ENCODE measurements at places on chromosomes 16 and 17.

GRCh38 chr17:68909066-68909465 is 46.1 kb downstream of the ABCA8 start:
- no peak overlapping the region for H3K27ac ChIP-seq
- H3K4me1 ChIP-seq, result no peaks in the 10 kb centered on the region
- H3K36me3 ChIP-seq, result no peaks in the 10 kb centered on the region
- no peak for DNase-seq
- no peak overlapping the region for H3K4me3 ChIP-seq
- peaks cover 1% of the 10 kb centered on the region for H3K27me3 ChIP-seq

- peaks cover 11% of the 10 kb centered on the region for H3K27me3 ChIP-seq
- no peaks in the 10 kb centered on the region for H3K36me3 ChIP-seq
- no peak for DNase-seq
- peaks cover 5% of the 10 kb centered on the region for H3K4me1 ChIP-seq
- H3K4me3 ChIP-seq, result no peak overlapping the region
Measured at GRCh38 chr17:81738801-81739393, 26.8 kb downstream of the SLC25A10 start.

DNA sequence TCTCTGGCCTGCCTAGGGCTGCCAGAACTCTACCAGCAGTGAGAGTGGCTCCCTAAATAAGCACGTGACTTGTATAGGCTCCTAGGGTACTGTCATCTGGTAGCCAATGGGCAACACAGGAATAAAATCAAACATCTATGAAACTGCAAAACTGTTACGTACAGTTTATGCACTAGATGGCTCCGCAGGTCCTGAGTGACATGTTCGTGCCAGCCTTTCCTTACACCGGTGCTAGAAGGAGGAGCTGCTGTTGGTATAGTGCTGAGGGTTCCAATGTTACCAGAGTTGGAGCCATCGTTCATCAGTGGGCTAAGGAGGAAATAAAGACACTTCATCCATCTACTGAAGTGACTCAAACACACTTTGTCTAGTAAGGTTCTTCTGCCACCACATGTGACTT is 63.2 kb upstream of the TRAP1 start:
- H3K27me3 ChIP-seq, result no peaks in the 10 kb centered on the region
- H3K36me3 ChIP-seq, result peaks cover 18% of the 10 kb centered on the region
- H3K4me3 ChIP-seq, result no peak overlapping the region
- H3K4me1 ChIP-seq, result peaks cover 5% of the 10 kb centered on the region

DNA sequence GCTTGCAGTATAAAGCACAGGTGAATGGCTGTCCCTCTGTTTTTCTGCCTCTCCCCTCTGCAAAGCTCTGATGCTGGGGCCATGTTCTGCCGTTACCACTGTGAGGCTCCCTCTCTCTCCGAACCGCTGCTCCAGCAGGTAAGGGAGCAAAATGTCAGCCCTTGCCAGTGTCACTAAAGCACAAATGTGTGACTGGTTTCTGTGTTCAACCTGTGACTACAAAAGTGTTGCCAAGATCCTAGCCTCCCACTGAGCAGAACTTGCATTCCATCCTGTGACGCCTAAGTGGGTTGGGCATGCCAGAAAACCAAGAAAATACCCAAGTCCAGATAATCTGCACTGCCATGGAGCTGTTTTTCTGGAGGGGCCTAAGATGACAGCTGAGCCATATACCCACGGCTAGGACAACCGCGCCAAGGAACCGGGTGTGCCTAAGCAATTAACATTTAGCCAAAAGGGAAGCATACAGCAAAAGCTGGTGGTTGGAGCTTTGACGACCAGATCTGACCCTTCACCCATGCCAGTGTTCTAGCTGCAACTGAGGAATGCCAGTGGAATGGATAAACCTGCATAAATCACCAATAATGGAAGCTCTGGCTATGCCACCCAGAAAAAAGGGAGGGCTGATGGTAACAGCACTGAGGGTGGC is 35.0 kb downstream of the PSME3IP1 start:
- no peak overlapping the region for H3K4me3 ChIP-seq
- no peak for DNase-seq
- no peaks in the 10 kb centered on the region for H3K27me3 ChIP-seq
- peaks cover 25% of the 10 kb centered on the region for H3K36me3 ChIP-seq
- H3K4me1 ChIP-seq, result peaks cover 17% of the 10 kb centered on the region

DNA sequence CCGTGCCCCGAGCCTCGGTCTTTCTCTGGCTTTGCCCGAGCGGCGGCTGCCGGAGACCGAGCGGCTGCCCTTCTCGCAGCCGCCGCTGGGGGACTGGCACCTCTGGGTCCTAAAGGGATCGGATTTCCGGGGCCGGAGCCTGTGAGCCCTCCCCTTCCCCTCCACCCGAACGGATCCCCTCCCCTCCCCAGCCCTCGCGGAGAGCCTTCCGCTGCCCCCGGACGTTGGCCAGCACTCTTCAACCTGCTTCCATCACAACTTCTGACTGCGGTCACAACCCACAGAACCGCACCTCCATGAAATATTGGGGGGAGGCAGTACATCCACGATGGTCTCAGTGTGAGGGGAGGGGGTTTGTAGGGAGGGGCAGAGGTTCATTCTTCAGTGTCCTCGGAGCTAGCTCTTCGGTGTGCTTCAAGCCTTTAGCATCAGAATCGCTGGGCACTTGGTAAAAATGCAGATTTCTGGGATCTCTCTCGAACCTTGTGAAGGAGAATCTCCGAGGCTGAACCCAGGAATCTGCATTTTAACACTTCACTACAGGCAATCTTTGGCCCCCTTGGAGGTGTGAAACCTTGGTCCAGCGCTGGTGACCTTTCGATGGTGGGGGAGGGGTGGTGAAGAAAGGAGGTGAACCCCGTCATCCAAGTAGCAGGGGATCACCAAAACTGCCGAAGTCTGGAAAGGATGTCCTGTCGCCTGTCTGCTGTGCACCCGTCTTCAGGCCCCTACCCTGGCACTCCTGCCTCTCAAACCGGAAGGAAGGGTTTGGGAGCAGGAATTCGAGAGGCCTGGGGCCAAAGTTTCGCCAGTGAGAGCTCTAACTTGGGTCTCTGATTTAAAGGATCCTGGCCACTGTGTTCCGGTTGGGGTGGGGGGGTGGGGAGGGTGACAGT is 812 bp upstream of the PPP1R9B start:
- H3K27ac ChIP-seq, result peak overlapping the region; percentile 90
- DNase-seq, result peak; percentile 91
- H3K36me3 ChIP-seq, result peaks cover 11% of the 10 kb centered on the region
- peak overlapping the region; percentile 93 for H3K4me3 ChIP-seq
- H3K4me1 ChIP-seq, result peaks cover 43% of the 10 kb centered on the region

DNA sequence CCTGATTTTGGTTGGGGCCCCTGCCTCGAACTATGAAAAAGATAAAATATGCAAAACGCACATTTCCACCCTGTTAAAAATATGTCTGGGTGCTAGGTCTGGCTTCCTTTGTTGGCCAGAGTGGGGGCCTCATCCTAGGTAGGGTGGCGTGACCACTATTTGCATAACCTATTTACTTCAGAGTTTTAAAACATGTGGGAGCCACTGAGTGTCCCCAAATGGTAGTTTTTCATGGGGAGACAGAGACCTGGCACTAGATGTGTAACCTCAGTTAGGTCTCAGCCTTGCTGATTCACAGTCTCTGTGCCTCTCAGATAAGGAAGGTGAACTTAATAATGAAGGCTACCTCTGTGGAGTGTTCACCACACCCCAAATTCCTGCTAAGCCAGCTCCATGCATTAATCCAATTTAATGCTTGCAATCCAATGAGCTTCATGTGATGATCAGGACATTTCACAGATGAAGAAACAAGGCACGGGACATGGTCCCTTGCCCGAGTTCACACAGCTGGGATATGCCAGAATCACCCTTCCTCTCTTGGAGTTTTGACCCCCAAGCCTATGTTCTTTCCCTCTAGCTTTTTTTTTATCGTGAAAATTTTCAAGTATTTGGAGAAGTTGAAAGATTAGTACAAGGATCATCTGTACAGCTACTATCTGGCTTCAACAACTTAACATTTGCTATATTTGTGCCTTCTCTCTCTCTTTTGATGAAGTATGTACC is 103.4 kb downstream of the IRF8 start:
- H3K36me3 ChIP-seq, result no peaks in the 10 kb centered on the region
- no peak overlapping the region for H3K27ac ChIP-seq
- peaks cover 37% of the 10 kb centered on the region for H3K4me1 ChIP-seq
- peaks cover 4% of the 10 kb centered on the region for H3K27me3 ChIP-seq
- no peak for DNase-seq
- no peak overlapping the region for H3K4me3 ChIP-seq
